ENCODE measurements at places on chromosomes 7 and 10. TPM values are rescaled to one million over a fixed set of nuclear protein-coding genes. Genes with fewer than 3 reads are reported as not detected.

Gene ELOVL3
- total RNA-seq = 0.29 TPM

Gene OGDHL
- not detected for total RNA-seq

DNA sequence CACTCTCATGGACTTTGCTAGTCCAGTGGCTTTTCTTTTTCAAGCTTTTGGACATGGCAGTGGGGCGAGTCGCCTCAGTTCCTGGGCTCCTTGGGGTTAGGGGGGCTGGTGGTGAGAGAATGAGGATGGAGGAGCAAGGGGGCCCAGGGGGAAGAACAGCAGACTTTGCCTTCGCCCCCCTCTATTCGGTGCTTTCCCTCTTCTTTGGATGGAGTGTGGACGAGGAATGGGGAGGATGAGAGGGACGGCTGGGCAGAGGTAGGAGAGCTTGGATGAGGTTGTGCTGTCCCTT lies 255 bp downstream of the MAGI2 start:
- no peak for DNase-seq

DNA sequence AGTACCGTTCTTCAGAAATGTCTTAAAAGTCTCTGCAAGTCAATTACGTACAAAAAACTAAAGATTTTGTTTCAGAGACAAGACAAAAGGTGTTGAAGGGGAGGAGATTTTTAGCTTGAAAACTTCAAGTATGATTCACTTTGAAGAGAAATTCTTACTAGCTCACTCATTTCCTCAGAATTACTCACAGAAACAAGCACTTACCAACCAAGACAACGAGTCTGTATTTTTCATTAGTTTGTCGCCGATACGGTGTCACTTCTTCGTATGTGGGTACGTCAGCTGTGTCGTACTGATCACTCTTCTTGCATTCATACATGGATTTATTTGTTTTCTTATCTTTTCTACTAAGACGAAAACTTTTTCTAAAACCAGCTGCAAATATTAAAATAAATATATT lies 90.6 kb upstream of the ODAD2 start:
- DNase-seq = no peak

DNA sequence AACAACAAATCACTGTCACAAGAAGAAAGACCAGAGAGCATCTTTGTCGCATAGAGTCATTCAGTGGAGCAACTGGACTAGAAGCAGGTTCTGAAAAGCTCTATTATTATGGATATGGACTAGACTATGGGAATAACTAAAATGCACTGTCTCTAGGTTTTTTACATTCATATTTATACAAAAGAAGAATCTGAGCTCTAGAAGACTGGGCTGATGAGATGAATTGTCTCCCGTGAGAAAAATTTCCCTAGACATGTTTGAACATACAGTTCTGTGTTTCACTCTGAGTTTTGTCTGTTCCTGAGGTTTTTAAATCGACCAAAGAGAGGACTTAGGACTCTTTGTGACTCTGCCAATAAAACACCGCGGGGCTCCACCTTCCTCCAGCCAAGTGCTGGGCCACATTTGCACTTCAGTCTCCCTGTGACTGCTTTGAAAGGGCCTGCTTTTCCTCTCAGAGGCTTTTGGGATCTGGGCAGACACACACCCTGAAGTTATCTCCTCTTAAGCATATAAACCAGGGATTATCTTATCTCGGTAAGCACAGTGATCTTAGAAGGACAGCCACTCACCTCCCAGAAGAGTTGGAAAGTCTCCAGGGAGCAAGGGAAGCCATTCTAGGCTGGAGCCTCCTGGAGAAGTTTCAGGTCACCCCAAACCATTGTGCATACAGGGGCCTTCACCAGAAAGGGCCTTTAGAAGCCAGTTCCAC lies 101.0 kb upstream of the JCAD start:
- no peak for DNase-seq

GRCh38 chr10:99520040-99520846 lies 12.5 kb upstream of the NKX2-3 start:
- DNase-seq = no peak

- peak; percentile 90 for DNase-seq
Measured at GRCh38 chr7:151436446-151437158, 3.3 kb downstream of the CRYGN start.

- no peak for DNase-seq
Measured at GRCh38 chr7:157791261-157791660, 454.5 kb downstream of the DNAJB6 start.

GRCh38 chr10:85927952-85928665 lies 438.5 kb downstream of the GRID1 start:
- DNase-seq = no peak

DNA sequence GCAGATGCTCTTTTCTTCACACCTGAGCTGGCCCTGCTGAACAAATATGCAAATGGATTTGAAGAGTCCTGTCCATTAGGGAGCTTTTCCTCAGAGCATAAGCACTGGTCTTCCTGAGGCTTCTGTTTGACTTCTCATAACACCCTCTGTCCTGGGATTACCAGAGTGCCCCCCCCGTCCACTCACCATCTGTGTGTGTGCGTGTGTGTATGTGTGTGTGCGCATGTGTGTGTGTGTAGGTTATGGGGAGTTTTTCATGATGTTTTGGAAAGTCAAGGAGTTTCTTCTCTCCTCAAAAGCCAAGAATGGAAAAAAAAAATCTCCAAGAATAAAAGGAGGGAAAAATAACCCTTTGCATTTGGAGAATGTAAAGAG lies 57.7 kb upstream of the COMTD1 start:
- DNase-seq = no peak

DNA sequence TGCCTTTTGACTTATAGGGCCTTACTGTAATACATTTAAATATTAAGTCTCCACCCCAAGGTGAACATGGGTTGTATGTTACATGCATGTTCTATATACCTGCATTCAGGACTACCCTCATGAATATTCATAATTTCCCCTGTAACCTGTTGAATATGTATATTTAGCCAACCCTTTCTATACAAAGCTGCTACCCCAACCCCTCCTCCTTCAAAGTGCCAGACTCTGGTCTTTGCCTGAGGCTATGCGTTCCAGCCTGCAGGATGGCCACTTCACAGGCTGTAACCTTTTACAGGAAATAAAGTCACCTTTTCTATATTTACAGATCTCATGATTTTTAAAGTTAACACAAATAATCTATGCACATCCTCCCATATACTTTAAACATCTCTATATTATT lies 10.1 kb upstream of the UNC5B start:
- no peak for DNase-seq

DNA sequence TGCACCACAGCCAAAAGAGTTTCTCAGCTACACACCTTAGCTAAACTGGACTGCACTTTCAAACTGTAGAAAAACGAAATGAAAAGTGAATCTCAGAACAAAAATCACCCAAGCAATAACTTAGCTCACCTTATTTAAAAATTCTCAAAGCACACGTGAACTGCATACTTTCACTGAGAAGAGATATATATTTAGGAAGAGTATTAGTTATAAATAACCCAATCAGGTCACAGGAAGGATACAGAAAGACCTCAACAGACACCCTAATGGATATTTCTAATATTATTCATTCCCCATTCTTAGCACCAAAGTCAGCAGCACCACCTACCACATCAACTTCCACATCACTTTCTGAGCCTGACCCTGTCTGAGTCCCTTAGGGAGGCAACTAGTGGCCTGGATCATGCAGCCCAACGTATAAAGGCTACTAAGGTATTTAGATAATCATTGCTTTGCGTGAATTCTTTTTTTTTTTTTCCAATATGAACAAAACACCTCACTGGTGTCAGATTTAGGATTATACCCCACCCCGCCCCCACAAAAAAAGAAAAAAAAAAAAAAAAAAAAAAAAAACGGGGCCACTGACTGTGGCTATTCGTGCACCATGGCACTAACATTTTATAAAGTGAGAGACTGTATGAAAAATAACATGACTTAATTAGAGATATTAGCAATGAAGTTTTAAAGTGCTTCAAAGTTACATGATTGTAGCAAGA lies 2.6 kb downstream of the ABI1 start:
- no peak for DNase-seq

GRCh38 chr7:143199040-143199439 lies 15.8 kb downstream of the TAS2R39 start:
- no peak for DNase-seq

DNA sequence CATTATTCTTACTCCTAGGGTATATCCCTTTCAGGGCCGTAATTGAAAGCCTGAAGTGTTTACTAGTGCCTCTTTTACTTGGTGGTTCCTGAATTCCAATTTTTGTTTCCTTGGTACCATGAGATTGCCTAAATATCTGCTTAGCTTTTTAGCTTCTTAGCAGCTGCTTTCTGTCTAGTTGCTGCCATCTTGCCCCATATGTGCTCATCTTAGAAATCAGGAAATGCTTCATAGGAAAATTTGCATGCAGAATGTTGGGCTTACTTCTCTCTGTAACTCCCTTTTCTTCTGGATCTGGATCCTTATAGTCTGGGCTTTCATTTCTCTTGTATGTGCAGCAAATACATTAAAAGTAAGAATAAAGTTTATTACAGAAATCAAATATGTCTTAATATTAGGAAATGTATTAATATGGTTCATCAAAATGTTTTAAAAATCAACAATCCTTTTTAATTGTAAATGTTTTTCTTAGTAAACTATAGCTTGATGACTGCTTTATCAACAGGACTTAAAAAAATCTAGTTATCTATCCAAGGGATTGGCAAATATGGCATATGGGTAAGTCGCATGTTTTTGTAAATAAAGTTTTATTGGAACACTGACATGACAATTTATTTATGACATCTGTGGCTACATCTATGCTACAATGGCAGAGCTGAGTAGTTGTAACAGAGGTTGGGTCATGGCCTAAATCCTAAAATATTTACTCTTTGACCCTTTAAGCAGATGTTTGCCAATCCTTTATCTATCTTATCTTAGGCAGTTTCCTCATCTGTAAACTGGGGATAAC lies 73.5 kb upstream of the CDK6 start:
- DNase-seq = no peak

- no peak for DNase-seq
Measured at GRCh38 chr7:128791972-128792327, 182 bp downstream of the CCDC136 start.

DNA sequence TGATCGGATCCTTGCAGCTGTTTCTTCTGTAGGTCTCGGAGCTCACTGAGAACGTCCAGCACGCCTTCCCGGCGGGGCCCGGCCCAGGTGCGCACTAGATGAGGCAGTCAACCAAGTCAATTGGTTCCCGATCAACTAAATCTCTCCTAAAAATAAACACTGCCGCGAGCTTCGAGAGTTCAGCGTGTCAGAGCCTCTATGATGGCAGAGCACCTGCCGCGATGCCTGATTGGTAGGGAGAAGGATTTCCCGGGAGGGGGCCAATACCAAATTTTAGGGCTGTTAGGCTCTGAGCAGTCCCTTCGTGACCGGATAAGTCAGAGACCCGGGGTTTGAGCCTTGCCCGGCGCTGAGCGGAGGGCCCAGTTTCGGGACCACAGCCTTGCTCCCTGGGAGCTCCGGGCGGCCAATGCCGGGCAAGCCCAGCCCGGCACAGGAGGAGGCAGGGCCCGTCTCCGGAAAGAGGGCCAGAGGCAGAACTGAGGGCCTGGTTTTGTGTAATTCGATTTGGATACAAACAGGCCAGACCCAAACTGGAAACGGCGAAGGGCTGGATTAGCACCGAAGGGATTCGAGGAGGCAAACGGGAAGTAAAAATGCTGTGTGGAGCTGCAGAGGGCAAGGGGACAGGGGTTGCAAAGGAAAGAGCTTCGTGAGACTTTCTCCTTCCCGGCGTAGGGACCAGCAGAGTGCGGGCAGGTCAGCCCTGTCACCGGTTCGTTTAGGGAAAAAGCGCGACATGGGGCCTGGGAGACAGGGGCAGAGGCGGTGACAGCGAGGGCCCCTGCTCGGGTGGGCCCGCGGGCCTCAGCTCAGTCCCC lies 569 bp downstream of the SLC26A5 start:
- no peak for DNase-seq

- DNase-seq = no peak
Measured at GRCh38 chr10:60044242-60044641, 137.9 kb upstream of the CCDC6 start.
